ENCODE measurements at places on chromosomes 4 and X.

- DNase-seq = no peak
These were observed 24.7 kb downstream of the TLR10 start for GRCh38 chr4:38757945-38758600.

DNA sequence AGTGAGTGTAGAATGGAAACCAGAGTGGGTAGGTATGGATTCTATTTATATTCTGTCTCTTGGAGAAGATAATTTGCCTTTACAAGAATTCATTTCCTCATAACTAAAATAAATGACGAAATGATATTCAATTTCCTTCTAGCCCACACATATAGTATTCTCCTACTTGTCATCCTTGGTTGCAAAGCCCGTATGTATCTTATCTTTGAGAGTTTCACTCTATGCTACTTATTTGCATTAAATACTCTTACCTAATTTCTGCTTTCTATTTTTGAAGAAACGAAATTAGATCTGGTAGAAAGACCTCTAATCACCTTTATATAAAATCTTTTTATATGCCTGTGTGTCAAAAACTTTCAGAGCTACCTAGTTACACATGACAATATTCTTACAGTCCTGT, 457.7 kb downstream of the NKX6-1 start:
- no peak for DNase-seq

DNA sequence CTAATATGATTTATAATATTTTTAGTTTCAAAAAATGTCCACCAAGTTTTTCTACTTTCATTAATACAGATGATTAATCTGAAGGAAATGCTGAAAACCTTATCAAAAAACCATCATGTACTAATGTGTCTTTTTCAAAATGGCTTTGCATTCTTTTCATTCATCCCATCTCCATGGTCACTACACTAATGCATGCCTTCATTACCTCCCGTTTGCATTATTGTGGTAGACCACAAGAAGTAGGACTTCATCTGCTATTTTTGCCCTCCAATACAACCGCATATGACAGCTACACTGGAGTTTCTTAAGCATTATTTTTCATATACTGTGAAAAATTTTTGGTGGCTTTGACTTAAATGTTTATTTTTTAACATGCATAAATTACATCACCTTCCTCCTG, 37.9 kb upstream of the FSTL5 start:
- no peak for DNase-seq

GRCh38 chr4:41426539-41426938, 111.4 kb upstream of the LIMCH1 start:
- no peak for DNase-seq

- no peak for DNase-seq
These were observed 97.0 kb upstream of the LNX1 start for GRCh38 chr4:53688186-53688790.

DNA sequence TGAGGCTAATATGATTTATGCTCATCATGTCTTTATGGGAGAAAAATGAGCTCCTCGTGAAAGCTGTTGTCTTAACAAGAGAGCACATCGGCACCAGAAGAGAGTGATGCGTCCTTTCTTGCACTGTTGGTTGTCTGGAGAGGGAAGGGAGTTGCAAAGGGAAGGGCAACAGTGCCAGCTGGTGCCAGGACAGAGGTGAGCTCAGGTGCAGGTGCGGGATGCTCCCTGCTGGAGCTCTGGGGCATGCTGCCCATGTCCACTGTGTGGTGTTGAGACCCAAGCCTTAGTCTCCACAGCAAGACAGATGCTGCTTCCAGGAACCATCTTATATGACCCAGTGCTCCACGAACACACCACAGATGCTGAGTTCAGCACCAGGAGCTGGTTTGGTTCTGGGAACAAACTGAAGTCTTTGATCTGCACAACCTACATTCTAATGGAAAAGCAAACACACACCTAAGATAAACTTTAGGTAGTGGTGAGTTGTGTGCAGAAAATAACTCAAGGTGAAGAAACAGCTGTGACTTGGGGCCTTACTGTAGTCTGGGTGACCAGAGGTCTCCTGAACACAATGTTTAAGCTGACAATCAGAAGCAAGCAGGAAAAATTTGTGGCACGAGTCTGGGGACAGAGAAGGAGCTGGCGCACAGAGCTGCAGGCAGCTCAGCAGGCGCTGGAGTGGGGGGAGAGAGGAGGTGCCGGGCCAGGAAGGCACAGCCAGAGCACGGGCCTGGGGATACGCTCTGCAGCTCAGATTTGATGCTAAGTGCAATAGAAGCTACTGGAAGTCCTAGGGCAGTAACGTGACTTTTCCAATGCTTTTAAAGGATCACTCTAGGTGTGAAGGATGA, 73.2 kb downstream of the HAUS3 start:
- DNase-seq = no peak

GRCh38 chr4:72513227-72513626, 55.8 kb downstream of the ADAMTS3 start:
- DNase-seq = no peak

- no peak for DNase-seq
These were observed 103.1 kb downstream of the NPNT start for GRCh38 chr4:105998171-105999063.

GRCh38 chr4:144461906-144462305, 184.1 kb upstream of the HHIP start:
- DNase-seq = no peak

DNA sequence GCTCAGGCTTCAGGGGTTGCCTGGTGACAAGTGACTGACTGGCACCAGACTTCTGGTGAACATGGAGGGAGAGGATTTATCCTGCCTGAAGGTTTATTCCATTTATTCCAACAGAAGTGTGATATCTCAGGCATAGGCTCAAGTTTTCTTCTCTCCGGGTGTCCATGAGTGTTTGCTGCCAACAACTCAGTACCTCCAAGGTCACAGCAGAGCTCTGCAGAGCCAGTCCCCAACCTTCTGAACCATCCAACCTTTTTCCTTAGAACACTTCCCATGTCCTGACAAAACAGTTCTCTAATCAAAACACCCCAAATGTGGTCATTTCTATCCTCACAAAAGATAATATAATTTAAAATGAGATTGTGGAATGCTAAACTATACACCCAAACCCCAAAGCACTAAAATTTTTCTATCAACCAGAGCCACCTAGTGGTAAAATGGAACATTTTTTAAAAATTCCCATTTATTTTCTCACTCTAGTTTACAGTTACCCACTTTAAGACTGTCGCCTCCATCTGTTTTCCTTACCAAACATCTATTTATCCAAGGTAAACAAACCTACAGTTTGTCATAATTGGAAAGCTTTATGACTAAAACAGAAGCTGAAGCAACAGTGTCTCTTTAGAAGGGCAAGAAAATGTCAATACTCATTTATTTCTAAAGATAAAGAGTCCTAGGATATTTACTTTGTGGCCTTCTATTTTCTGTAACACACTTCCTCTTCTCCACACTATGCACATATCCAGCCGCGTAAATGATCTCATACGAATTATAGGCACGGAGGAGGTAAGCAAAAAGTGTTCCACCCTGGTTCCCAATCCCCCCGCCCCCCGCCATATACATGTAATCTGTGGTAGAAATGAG, 39.5 kb downstream of the TMEM154 start:
- DNase-seq = no peak

DNA sequence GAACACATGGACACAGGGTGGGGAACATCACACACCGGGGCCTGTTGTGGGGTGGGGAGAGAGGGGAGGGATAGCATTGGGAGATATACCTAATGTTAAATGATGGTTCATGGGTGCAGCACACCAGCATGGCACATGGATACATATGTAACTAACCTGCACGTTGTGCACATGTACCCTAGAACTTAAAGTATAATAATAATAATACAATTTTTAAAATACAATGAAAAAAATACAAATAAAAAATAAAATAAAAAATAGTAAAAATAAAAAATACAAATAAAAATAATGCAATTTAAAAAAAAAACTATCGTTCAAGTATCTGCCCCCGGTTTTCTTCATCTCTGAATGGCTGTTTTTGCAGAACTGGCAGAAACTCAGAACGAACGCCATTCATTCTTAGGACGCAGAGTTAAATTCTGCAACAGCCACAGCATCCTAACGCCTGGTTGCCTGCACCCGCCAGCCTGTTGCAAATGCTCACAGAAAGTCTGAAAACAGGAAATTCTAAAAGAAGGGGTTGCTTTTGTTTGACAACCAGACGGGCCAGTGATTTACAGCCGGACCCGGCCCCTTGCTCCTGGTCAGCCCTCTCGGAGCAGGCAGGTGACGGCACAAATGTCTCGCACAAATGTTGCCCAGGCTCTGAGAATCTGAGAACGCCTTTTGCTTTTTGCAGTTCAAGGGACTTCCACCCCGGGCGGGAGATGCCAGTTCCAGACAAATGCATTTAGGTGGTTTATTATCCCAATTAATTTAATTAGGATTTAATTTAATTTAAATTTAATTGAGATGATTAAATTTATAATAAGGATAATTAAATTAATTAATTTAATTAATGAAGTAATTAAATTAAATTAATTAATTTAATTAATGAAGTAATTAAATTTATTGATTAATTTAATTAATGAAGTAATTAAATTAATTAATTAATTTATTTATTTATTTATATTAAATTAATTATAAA, 47.8 kb downstream of the CRLF2 start:
- DNase-seq = no peak

GRCh38 chrX:97057349-97057909, 173.7 kb downstream of the RPA4 start:
- no peak for DNase-seq

DNA sequence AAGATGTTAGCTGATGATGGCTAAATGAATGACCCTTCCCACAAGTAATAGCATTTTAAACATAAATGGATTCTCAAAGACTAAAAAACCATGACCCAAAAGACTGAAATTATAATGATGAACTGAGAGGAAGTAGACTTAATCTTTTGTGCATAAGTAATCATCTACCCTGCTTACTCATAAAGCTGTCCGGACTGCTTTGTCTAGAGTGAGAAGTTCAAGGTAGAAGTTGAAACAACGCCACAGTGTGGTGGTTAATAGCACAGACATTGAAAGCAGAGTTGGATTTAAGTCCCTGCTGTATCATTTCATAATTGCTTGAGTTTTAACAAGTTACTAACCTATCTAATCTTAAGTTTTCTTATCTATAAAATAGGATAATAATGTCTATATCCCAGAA, 346.6 kb downstream of the CENPC start:
- DNase-seq = no peak

All from stimulated activated CD8-positive, alpha-beta memory T cell treated with anti-CD3 and anti-CD28 coated beads, Interleukin-4, amount 100 ng/mL, for 4 hours (primary cell).